ENCODE measurements at places on chromosomes 11 and 22.

DNA sequence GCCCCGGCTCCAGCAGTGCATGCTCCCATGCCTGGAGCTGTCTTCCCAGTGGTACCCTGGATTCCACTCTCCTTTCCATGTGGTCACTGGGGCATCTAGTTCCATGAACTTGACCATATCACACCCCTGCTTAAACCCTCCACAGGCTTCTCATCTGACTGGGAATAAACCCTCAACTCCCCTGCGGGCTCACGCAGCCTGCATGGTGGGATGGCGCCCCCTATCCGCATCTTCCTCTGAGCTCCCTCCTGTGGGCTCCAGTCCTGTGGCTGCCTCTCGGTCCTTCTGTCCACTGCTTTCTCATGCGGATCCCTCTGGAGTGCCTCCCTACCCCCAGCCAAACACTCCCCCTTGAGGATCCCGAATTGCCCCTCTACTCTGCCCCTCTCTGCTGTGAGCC, 41.4 kb upstream of the TTLL12 start:
- no peak for DNase-seq

DNA sequence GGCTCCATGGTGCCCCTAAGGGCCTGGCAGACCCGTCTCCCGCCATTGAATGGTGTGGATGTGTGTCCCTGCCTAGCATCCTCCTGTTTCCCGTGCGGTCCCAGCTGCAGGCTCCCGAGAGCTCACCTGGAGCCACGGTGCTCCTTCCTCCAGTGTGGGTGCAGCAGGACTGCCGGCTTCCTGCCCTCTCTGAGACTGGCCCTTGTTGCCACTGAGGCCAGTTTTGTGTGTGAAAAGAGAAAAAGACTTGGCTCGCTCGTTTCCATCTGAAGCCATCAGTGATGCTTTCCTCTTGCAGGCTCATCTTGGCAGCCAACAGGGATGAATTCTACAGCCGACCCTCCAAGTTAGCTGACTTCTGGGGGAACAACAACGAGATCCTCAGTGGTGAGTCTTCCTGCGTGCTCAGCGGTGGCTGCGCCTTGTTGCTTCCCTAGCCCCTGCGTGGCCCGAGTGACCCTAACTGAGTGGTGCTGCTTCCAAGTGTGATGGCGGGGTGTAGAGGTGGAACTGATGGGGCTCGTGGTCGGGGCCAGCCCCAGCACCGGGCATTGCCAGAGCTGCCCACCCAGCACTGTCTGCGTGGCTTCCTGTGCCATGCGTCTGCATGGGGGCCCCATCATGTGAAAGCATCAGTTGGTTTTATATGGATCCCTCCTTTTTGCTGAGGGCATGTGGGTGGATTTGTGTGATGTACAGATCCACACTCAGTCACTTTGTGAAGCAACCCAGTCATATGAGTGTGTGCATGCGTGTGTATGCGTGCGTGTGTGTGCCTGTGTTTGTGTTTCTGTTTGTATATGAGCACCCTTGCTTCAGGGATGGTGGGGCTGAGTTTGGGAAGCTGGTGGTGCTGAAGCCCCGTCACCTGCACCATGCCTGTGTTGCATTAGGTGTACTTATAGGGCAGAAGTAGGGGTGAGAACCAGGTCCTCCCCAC, 22.4 kb downstream of the TANGO2 start:
- DNase-seq: no peak

DNA sequence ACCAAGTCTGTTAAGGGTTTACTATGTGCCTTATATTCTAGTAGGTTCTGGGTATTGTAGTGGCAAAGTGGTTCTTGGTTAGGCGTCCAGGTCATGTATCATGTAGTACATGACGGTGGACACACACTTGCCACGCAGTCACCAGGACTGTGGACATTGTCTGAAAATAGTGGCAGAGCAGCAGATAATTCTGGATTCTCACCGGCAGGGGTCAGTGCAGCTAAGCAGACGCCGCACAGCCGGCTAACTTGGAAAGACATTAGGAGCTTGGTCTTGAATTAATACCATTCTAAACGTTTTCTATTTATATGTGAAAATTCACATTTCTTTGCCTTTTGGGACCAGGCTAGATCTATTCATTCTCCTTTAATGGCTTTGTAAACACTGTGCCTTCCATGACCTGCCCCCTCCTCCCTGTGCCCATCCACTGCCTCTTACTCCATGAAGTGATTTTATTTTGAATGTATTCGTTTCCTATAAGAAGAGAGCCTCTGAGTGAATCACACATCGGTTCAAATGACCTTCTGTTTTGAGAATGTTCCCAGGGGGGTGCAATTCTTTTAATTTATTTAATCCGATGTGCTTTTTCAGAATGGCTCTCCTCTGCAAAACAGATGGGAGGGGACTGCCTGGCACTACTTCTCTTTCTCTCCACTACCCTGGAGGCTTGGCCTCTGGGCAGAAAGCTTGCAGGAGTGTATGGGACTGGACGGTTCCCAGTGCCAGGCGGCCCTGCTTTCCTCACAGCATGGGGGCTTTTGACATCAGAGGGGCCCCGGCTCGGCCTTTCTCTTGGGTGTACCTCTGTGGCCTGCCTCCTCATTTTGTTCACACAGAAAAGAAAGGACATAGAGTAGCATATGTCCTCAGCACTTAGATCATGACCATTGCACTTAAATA, 378.0 kb downstream of the NTM start:
- no peak for DNase-seq

- DNase-seq: no peak
These were observed 91.2 kb downstream of the CLPB start for GRCh38 chr11:72343006-72343756.

DNA sequence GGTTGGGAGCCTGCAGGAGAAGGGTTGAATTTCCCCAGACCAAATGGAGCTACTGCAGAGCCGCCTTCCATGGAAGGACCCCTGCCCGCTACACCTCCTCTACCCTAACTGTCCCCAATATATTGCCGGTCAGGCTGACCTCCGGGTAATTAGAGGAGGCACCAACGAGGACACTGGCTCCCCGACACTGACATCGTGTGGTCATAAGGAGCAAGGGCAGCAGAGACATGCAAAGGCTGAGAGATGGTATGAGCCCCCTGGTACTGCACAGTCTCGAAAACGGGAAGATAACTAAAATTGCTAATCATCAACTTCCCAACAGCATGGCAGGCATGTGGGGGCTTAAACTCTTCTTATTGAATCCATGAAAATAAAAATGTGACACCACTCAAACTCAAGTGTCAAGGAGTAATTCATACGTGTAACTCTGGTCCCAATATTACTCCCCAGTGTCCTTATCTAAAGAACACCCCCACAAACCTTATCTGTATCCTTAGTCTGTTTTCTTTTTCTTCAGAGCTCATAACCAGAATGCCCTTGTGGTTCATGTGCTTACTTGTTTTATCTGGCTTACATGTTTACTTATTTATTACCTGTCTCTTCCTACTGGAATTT, 4.4 kb downstream of the CAVIN3 start:
- DNase-seq: no peak

GRCh38 chr22:50309601-50309991, 2.1 kb upstream of the PLXNB2 start:
- DNase-seq: no peak

- no peak for DNase-seq
These were observed 20.0 kb upstream of the SCARF2 start for GRCh38 chr22:20457506-20458240.

GRCh38 chr11:120714438-120714837, 202.9 kb downstream of the GRIK4 start:
- DNase-seq: no peak

DNA sequence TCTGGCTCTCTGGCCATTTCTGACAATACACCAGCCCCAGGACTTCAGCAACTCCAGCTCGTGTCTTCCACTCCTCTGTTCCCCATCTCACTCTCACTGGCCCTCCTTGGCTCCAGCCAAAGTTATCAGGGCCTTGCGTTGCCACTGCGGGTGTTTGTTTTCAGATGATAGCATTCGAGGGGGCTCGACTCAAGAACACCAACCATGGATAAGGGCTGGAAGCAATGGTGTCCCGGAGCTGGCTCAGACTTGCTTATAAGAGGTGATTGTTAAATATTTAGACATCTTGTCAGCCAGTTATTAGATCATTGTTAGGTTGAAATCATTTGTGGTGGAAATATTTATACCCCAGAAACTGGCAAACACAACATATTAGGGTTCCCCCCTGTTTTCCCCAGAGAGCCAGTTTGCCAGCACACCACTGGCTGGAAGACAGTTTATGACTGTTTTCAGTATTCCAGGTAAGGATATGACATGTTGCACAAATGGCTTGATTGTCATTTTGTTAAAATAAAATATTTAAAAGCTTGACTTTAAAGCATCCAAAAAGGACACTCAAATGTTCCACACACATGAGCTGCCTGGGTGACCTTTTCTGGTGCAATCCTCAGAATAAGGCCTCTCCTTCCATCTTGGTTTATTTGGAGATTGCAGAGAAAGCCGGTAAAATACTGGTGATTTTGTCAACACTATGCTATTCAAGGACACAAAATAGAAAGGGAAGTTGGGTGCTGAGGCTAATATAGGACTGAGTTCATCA, 98.3 kb downstream of the FBXO7 start:
- DNase-seq: no peak

DNA sequence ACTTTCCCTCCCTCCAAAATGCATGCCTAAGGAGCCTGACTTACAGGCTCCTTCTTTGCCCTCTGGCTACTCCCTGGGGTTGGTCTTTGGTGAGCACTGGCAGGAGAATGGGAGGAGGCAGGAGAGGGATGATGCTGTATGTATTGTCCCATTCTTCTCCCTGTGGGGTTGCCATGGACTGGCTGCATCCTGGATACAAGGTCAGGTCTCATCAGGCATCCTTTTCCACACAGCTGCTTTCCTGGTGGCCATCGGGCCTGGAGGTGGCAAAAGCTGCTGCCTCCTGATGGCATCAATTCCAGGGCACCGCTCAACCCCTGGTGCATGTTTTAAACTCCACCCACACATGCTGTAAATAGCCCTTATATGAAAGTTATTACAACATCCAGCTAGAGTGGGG, 257.2 kb downstream of the ETS1 start:
- DNase-seq: no peak

DNA sequence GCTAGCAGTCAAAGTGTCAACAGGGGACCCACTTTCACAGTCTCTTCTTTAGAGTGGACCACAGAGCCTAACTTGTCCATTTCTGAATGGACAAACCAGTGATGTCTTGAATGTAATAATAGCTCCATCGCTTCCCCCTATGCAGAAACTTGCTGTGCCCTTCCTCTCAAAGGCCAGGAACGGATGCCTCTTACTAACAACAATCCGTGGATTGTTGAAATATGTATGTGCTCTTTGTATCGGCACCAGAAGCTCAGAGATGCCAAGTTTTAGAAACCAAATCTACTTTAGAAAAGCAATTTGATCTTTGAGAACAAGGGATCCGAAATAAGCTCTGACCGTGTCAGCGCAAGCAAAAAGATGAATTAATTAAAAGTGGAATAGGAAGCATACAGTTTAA, 259.5 kb upstream of the POU2AF2 start:
- DNase-seq: no peak

DNA sequence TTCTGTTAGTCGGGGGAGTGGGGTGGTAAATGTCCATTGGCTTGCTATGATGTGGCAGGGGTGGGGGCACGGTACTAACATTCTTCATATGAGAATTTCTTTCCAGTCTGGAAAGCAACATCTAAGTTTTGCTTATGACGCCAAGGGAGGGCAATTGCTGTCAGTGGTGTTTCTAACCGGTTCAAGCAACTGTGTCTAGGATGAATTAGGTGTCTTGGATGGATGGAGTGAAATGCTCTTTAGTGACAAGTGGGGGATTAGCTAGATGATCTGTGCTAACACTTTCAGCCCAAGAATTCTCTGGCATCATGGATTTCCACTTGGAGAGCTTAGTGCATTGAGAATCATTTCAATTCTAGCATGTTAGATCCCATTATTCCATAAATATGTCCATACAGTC, 262.6 kb upstream of the SORL1-AS1 start:
- no peak for DNase-seq

DNA sequence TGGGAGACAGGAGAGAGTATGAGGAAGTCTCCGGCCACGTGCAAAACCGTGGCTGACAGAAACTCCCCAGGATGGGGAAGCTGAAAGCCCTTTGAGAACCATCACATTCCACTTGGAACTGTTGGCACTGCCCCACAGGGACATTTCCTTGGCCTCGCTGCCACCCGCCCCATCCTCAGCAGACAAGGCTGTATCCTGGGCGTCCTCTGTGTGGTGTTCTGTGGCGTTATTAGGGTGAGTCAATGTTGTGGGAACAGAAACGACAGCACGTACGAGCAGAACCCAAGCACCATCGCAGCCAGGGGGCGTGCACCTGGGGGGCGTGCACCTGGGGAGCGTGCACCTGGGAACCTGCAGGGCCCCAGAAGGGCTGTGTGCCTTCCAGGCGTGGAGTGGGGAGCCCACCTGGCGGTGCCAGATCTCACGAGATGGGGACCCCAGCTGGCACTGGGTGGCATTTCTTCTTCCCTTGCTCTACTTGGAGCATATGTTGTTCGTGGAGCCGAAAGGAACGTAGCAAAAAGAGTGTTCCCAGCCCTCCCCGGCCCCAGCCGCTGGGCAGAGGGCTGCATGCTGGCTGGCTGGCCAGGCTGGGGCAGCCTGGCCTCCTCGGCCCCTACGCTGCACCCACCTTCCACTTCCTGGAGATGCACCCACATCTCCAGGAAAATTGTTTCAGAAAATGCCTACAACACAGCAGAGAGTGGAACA, 35.4 kb downstream of the NFAM1 start:
- DNase-seq: no peak

- DNase-seq: no peak
These were observed 21.6 kb downstream of the IMMP1L start for GRCh38 chr11:31487848-31488247.

DNA sequence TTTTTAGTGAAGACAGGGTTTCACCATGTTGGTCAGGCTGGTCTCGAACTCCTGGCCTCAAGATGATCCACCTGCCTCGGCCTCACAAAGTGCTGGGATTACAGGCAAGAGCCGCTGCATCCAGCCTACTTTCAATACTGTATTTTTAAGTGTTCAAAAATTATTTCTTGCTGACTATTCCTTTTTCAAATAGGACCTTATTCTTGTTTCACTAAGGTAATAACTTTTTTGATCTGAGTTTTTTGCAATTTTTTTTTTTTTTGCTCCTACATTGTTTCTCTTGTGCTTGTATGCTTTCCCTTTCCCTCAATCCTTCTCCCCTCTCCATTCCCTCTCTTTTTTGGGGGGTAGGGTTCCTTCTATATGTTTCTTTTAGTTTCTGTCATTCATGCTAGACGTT, 73.1 kb downstream of the FAM168A start:
- DNase-seq: no peak

- DNase-seq: no peak
These were observed 191.6 kb upstream of the PGR start for GRCh38 chr11:101321222-101321621.
